ENCODE measurements at places on chromosomes 7 and 10.
A peak's percentile ranks its signal among the peaks of the same experiment; 100 is the strongest.

GRCh38 chr10:99537989-99538917, 5.5 kb downstream of the NKX2-3 start:
- DNase-seq = no peak

- no peak for DNase-seq
These were observed 84.5 kb downstream of the ATXN7L1 start for GRCh38 chr7:105791926-105792325.

- DNase-seq = no peak
These were observed 22.5 kb upstream of the TNRC18 start for GRCh38 chr7:5445981-5446594.

DNA sequence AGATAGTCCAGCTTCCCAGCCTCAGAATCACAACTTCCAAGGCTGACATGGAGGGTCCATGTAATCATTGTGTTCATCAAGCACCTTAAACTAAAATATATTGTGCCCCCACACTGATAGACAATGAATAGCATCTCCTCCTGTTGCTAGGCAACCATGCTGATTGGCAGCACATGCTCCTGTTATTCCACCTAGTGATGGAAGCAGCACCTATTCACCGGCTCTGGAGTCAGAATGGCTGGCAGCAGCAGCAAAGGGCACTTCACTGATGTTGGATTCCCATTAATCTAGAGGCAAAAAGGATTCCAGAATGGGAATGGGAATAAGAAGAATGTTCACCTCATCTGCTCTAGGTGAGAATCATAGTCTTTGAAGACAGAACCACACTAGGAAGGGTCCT, 55.0 kb downstream of the RELN start:
- DNase-seq = no peak

DNA sequence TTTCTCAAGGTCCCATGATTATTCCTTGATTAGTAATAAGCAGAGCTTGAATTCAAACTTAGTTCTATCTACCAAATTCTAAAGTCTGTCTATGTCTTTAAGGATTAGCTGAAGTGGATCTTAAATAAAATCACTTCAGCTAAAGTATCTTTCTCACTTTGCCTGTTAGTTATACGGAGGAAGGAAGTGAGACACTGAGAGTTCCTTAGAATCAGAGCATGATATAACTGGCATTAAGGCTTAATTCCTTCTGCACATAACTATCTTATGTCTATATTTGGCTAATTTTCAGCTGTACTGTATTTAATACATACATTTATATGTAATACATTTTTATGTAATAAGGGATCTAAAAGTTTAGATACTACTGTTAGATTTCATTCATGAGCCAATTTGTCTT, 491.1 kb upstream of the GHITM start:
- no peak for DNase-seq

DNA sequence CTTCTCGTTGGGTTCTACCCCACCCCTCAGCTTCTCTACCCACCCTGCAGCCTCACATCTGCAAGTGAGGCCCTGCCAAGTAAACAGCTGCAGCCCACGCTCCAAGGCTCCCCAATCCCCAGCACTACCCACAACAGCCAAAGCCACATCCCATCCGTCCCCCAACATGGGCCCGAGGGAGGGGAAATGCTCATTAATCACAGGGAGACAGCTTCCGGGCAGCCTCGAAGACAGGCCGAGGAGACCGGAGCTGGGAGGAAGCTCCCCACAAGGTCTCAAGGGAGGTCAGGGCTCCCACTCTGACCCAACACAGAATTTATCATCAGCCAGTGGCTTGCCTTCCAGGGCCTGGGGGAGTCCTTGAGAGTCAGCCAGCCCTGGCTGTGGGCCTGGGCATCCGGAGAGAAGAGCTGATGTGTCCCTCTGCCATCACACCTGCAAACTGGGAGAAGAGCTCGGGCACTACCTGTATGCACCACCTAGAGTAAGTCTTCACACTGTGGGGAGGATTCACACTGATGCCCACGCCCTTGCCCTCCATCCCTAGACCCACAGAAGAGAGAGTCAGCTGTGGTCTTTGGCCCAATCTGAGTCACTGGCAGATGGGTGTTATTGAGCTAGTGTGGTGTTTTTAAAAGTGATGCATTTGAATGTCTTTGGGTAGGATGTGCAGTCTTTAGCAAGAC, 115.5 kb upstream of the ZMIZ1 start:
- no peak for DNase-seq

GRCh38 chr10:73581918-73582317, 9.2 kb downstream of the USP54 start:
- no peak for DNase-seq

DNA sequence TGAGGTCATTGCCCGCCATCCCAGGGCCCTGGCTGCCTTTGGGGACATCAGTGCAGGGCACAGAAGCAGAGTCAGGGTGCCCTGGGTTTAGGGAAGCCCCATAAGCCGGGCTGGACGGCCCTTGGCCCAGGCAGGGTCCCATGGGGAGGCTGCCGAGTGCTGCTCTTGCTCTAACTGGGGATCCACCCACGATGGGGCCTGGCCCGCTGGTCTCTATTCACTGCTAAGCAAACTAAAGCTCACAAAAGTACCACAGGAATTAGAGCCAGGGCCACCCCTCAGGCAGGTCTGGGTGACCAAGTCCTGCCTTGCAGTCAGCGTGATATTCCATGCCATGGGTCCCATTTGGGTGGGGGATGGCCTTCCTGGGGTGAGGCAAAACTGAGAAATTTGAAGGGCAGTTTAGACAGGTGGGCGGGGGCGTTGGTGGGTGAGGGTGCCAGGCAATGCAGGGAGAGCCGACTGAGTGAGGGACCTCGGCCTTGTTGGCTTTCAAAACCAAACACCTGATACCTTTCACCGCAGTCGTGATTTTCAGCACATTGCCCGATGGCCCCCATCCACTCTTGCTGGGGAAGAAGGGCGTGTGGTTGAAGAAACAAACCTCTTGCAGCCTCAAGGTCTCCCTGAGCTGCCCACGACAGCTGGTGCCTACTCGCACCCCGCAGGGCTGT, 92.8 kb upstream of the PPIF start:
- DNase-seq = no peak

GRCh38 chr7:26398756-26399509, 107.3 kb downstream of the SNX10 start:
- peak; percentile 79 for DNase-seq

GRCh38 chr10:80538481-80539185, 931 bp downstream of the SH2D4B start:
- DNase-seq = no peak

GRCh38 chr10:74178042-74178791, 27.2 kb downstream of the ADK start:
- DNase-seq = no peak

DNA sequence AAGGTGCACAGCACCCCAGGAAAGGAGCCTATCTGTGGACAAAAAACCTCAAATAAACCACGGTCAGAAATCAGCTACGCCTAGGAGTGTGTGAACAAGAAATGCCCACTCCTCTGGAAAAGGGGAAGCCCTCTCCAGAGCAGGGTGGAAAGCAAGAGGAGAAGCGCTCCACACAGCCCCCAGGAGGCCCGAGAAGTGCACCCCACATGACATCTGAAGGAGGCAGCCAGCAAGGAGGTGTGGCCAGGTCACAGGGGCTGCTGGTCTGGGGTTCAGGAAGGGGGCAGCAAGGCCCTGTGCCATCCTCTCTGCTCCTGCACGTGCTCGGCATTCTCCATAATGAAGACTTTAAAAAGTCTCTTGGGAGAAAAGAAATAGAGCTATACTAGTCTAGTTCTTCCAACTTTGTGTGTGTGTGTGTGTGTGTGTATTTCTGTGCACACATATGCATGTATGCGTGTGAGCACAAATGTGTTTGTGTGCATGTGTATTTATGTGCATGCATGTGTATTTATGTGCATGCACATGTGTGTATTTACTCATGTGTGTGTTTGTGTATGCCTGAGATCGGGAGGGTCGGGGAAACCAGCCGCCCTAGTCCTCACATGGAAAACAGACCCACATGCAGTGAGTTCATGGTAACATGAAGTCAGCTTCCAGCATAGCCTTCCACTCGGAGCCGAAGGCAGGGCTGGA, 76.5 kb downstream of the TNS3 start:
- no peak for DNase-seq

DNA sequence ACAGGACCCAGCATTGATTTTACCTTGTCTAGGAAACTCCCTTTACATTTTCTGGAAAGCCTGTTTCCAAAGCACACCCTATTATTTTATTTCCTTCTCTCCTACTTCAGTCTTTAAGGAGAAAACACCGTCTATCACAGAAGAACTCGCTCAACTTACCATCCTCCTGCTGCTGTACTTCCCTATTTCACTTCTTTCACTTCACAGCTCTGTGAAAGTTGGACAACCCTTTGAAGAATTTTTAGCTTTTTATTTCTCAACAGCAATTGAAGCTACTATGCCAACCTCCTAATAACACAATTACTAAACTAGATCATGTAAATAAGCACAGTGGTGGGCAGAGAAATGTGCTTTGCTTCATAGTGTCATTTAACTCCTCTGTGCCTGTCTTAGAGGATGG, 166.5 kb downstream of the TFEC start:
- DNase-seq = no peak

- DNase-seq = no peak
These were observed 624.7 kb downstream of the TNS3 start for GRCh38 chr7:46957195-46957594.

DNA sequence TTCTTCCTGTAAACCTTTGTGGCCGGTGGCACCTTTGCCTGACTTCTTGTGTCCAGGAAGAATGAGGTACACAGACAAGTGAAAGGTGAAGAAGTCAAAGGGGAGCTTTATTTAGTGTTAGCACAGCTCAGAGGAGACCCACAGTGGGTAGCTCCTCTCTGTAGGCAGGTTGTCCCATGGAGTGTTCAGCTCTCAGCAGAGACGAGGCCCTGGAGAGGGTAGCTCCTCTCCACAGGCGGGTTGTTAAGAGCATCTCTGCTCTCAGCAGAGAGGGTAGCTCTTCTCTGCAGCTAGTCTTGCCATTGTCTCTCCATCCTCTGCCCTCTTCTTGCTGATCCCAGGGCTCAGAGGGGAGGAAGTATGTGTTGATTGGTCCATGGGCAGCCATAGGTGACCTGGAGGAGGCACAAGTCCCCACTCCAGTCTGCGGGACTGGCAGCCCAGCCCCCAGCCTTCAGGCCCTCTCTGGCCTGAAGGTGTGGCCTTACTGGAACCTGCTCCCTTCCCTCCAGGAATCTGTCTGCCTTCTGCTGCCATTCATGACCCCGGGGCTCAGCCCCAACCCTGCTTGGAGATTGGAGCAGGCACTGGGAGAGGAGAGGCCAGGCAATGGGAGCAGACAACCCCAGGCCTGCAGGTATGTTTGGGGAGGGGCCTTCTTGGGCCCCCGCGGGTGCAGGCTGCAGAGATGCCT, 24.5 kb downstream of the HHEX start:
- DNase-seq = no peak

DNA sequence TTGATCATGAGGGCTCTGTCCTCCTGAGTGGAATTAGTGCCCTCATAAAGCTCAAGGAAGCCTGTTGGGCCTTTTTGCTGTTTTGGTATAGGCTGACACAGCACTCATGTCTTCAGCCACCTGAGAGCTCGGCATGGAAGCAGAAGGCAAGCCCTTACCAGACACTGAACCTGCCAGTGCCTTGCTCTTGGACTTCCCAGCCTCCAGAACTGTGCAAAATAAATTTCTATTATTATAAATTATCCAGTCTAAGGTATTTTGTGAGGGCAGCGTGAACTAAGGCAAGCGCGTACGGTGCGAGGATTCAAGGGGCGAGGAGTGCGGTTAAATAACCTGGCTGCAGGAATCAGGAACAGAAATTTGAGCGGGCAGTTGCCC, 281.5 kb upstream of the LYZL1 start:
- no peak for DNase-seq

DNA sequence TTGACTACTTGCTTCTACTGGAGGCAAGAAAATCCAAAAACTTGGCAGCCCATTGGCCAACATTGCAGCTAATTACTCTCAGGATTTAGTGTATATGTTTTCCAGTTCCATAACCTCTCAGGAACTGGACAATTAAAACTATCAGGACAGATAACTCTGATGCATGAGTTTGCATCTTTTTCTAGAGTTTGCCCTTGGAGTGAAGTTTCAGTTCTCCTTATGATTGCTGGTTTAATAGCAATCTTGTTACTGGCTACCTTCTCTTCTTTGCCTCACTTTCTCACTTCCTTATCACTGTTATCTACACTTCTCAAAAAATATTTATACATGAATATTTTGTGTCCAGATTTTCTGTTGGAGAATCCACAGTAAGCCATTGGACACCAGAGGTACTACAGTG, 735.9 kb downstream of the PCDH15 start:
- DNase-seq = no peak

GRCh38 chr10:124288486-124288885, 130.2 kb downstream of the OAT start:
- DNase-seq = no peak

- DNase-seq = no peak
These were observed 10.5 kb upstream of the SCART1 start for GRCh38 chr10:133442967-133443924.

- DNase-seq = no peak
These were observed 39.9 kb upstream of the ZNF107 start for GRCh38 chr7:64626083-64626469.

- peak; percentile 41 for DNase-seq
These were observed 486 bp downstream of the CACNA2D1 start for GRCh38 chr7:82443036-82443546.

DNA sequence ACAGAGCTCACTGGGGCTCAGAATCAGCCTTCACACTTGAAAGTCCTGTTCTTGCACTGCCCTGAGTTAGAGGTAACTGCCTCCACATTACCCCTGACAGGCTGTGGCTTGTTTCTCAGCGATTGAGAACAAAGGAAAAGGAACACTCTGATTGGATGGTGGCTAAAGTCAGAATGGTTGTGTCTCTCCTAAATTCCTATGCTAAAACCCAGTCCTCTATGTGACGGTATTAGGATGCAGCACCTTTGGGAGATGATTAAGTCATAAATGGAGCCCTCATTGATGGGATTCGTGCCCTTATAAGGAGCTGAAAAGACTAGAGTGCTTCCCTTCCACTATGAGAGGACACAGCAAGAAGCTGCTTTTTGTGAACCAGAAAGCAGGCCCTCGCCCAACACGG, 38.9 kb upstream of the DGKI start:
- DNase-seq = no peak

DNA sequence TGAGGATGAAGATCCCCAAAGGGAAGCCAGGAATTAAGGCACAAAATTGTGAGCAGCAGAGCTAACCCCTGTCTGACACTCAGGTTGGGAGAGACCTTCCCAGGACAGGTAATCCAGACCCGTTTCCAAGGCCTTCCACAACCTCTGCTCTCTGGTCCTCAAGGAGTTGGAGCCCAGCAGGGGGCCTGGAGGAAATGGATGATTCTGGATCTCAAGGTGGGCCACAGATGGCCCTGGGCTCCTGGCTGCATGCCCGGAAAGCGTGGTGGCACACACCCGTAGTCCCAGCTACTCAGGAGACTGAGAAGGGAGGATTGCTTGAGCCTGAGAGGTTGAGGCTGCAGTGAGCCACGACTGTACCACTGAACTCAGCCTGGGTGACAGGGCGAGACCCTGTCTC, 42.3 kb downstream of the DPYSL4 start:
- no peak for DNase-seq

GRCh38 chr7:26307226-26307625, 15.6 kb downstream of the SNX10 start:
- no peak for DNase-seq
